ENCODE measurements at places on chromosomes 7 and 10. TPM values are rescaled to one million over a fixed set of nuclear protein-coding genes. Genes with fewer than 3 reads are reported as not detected.

The HDAC9 gene
- total RNA-seq = 0.33 TPM

The GJD4 gene
- total RNA-seq = not detected

The SLC13A1 gene
- not detected for total RNA-seq

The CC2D2B gene
- total RNA-seq = not detected

The NEURL1 gene
- 1.6 TPM for total RNA-seq

The ELMO1 gene
- total RNA-seq = 142 TPM

The PNLIPRP1 gene
- total RNA-seq = not detected

The TDRD1 gene
- total RNA-seq = 0.10 TPM

The WDFY4 gene
- 0.40 TPM for total RNA-seq

The GDF10 gene
- 0.08 TPM for total RNA-seq

The MOGAT3 gene
- not detected for total RNA-seq

The ARMH3 gene
- total RNA-seq = 23.6 TPM

The ZPBP gene
- not detected for total RNA-seq

The JCAD gene
- not detected for total RNA-seq

The TMEM130 gene
- not detected for total RNA-seq

The CTAGE4 gene
- total RNA-seq = 1.8 TPM

The CYP26A1 gene
- total RNA-seq = not detected

The ATOH7 gene
- total RNA-seq = not detected

The TRPV5 gene
- not detected for total RNA-seq

The PCGF6 gene
- total RNA-seq = 12.2 TPM

The SLC26A3 gene
- total RNA-seq = not detected

The RAPGEF5 gene
- 0.60 TPM for total RNA-seq

The SLC25A28 gene
- total RNA-seq = 69.1 TPM

The SEMA3D gene
- not detected for total RNA-seq

The SPAM1 gene
- not detected for total RNA-seq

The SDK1 gene
- 0.10 TPM for total RNA-seq

The CLCN1 gene
- not detected for total RNA-seq

The RINT1 gene
- 20.2 TPM for total RNA-seq

The TAS2R4 gene
- 1.1 TPM for total RNA-seq

The HMX3 gene
- total RNA-seq = not detected

The CAMK2B gene
- not detected for total RNA-seq

The CACNB2 gene
- total RNA-seq = not detected

The KEL gene
- 0.12 TPM for total RNA-seq

The MICU1 gene
- total RNA-seq = 28.7 TPM

The LLCFC1 gene
- total RNA-seq = not detected
